ENCODE measurements at places on chromosomes 11 and 22. TPM values are rescaled to one million over a fixed set of nuclear protein-coding genes. Genes with fewer than 3 reads are reported as not detected.

DNA sequence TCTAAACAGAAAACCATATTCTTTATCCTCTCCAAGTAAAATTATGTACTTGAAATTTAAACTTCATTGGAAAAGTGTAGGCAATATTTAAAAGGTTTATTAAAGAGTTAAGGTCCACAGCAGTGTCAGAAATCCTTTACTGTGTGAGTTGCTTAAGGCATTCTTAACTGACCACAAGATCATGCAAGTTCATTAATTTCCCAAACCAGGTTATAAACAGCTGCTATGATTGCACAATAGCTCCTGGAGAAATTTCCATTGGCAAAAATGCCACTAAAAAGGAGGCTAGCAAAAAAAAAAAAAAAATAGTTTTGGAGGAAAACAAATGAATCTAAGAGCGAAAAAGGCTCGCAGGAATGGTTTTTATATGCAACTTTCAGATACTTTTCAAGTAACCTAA lies 106.2 kb downstream of the ETS1 start:
- ATAC-seq: no peak

DNA sequence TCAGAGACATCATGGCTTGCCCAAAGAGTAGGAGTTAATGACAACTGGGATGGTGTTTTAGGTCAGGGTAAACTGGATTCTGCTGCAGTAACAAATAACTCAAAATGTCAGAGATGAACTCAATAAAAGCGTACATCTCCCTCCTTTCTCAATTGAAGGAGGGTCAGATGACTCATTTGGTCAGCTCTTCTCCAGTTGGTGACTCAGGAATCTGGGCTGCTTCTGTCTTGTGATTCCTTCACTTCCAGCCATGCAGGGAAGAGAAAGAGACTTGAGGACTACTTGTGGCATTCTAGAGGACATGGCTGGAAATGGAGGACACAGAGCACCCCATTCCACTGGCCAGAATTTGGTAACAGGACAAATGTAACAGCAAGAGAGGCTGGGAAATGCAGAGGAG lies 3.2 kb upstream of the SYT13 start:
- no peak for ATAC-seq

DNA sequence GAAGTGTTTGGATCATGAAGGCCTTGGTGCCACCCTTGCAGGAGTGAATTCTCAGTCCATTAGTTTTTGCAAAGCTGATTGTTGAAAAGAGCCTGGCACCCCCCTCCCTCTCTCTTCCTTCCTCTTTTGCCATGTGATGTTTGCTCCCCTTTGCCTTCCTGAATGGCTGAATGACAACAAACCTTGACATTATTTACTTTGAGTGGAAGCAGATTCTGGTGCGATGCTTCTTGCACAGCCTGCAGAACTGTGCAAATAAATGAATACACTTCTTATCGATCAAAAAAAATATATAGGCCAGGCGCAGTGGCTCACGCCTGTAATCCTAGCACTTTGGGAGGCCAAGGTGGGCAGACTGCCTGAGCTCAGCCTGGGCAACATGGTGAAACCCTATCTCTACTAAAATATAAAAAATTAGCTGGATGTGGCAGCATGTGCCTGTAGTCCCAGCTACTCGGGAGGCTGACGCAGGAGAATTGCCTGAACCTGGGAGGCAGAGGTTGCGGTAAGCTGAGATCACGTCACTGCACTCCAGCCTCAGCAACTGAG lies 2.0 kb upstream of the NARS2 start:
- ATAC-seq: no peak

DNA sequence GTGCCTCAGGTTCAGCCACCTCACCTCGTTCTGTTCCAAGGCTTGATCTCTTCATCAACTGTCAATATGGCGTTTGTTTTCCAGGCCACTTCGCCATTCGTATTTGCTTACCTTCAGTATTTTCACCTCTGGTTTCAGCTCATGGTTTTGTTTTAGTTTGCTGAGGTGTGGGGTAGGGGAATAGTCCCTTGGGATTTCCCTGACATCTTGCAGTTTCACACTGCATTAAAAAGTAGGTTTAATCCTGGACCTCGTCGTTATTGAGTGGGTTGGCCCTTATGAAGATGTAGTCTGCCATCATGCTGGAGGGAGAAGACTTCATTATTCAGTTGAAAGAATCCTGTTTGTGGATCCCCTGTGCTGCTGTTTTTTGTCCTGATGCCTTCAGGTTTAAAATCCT lies 46.0 kb downstream of the C11orf91 start:
- ATAC-seq: no peak

Gene GTSE1
- total RNA-seq: 10.2 TPM

Gene FJX1
- total RNA-seq: 5.6 TPM

Gene SERPINH1
- 23.8 TPM for total RNA-seq

Gene TRMT2A
- total RNA-seq: 31.8 TPM

Gene APOL5
- not detected for total RNA-seq

Gene DKK3
- total RNA-seq: 21.2 TPM

Gene LUZP2
- 1.3 TPM for total RNA-seq

Measured in esophagus mucosa (tissue), 1 donor.